Activated CD4-positive, alpha-beta T cell treated with anti-CD3 and anti-CD28 coated beads for 36 hours (primary cell): ENCODE measurements at places on chromosomes 2 and 18. TPM values are rescaled to one million over a fixed set of nuclear protein-coding genes. Genes with fewer than 3 reads are reported as not detected.

The HMSD gene
- total RNA-seq, result 26.7 TPM

The REG3G gene
- total RNA-seq, result not detected

The PDE1A gene
- not detected for total RNA-seq

The ABCG5 gene
- not detected for total RNA-seq

The KIF1A gene
- 4.6 TPM for total RNA-seq

The POTEI gene
- total RNA-seq, result not detected
